ENCODE measurements at places on chromosomes 4 and X. TPM values are rescaled to one million over a fixed set of nuclear protein-coding genes. Genes with fewer than 3 reads are reported as not detected.

The GPC4 gene
- 3.6 TPM for total RNA-seq

The NXF3 gene
- not detected for total RNA-seq

The TMSB15B gene
- total RNA-seq, result 5.3 TPM

The NALF2 gene
- total RNA-seq, result 5.0 TPM

The GLRA3 gene
- total RNA-seq, result not detected

The DDX53 gene
- total RNA-seq, result not detected

The BEX5 gene
- not detected for total RNA-seq

The CSAG2 gene
- total RNA-seq, result 1.1 TPM
